ENCODE measurements at places on chromosomes 7 and 10. TPM values are rescaled to one million over a fixed set of nuclear protein-coding genes. Genes with fewer than 3 reads are reported as not detected.

Gene PDE6C
- polyA plus RNA-seq = 0.06 TPM

GRCh38 chr7:98456866-98457265 lies 56.0 kb upstream of the BAIAP2L1 start:
- no peak overlapping the region for H3K27ac ChIP-seq
- no peaks in the 10 kb centered on the region for H3K27me3 ChIP-seq
- H3K36me3 ChIP-seq = no peaks in the 10 kb centered on the region
- H3K4me3 ChIP-seq = no peak overlapping the region
- DNase-seq = no peak

Gene LOXL4
- polyA plus RNA-seq = 0.16 TPM

DNA sequence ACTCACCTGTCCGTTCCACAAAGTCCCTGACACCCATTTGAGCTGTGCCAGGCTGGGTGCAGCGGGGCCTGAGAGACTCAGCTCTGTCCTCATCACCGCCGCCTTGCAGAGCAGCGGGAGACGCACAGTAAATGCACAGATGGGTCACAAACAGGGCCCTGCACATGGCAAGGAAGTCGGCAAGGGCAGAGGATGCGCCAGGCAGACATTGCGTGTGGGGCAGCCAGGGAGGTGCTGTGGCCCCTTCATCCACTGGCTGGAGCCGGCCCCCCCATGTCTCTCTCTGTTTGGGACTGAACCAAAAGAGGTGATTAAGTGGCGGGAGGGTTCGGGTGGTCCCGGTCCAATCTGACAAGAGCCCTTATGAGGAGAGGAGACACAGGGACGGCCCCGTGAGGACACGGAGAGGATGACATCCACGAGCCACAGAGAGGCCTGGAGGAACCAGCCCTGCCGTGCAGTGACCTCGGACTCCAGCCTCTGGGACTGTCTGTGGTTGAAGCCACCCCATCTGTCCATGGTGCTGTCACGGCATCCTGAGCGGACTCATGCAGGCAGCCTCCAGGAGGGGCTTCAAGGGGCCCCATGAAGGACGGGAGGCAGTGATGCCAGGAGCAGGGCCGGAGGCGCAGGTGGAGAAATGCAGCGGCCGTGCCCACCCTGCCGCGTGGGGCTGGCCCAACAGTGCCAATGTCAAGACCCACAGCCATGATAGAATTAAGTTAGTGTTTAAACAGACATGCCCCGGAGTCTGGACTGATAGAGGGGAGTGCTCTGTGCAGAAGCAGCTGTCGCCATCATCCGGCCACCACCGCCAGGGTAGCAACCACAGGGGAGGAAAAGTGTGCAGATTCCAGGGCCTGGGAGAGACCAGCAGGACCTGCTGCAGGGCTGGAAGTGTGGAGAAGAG lies 28.4 kb upstream of the FOXL3 start:
- H3K4me1 ChIP-seq = no peaks in the 10 kb centered on the region
- H3K27me3 ChIP-seq = no peaks in the 10 kb centered on the region
- H3K4me3 ChIP-seq = no peak overlapping the region
- DNase-seq = no peak
- no peak overlapping the region for H3K27ac ChIP-seq
- H3K36me3 ChIP-seq = peaks cover 10% of the 10 kb centered on the region

GRCh38 chr10:101939008-101939648 lies 95.5 kb upstream of the KCNIP2 start:
- no peak overlapping the region for H3K4me3 ChIP-seq
- H3K27ac ChIP-seq = no peak overlapping the region
- no peak for DNase-seq
- H3K4me1 ChIP-seq = 0 out of 2 replicates have a peak, but pooled peaks cover 3% of the 10 kb centered on the region
- no peaks in the 10 kb centered on the region for H3K27me3 ChIP-seq

DNA sequence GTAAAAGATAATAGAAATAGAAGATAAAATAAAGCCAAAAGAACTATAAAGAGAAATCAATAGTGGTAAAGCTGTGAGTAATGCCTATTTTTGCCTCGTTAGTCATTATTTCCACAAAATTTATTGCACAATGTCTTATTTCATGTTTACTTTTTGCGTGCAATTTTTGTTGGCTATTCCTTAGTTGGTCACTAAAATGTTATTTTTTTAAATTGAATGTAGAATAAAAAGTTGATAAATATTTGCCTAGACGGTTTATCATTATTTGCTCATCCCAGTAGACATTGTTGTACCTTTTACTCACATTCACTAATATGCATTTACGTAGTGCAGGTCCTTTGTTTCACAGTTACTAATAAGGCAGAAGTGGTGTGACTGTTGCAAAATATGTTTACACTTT lies 227.8 kb upstream of the BMPER start:
- no peaks in the 10 kb centered on the region for H3K36me3 ChIP-seq
- H3K4me3 ChIP-seq = no peak overlapping the region
- H3K27ac ChIP-seq = no peak overlapping the region
- no peak for DNase-seq

Gene DKK1
- polyA plus RNA-seq = 0.45 TPM

Gene IRF5
- 0.37 TPM for polyA plus RNA-seq

DNA sequence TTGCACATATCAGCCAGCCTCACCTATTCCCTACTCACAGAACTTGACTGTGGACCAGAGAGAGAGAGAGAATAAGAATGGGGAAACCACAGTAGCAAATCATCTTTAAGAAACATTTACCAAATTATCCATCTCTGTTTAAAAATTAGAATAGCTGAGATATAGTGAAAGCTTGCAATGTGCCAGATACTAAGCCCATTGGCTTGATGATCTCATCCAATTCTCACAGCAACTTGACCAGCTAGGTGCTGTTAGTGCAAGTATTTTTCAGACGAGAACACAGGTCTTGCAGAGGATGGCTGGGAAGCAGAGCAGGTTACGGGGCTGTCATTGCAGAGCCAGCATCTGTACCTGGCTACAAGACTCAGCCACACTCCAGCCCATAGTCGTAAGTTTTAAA lies 50.9 kb downstream of the KLF6 start:
- no peak for DNase-seq
- no peaks in the 10 kb centered on the region for H3K36me3 ChIP-seq
- no peaks in the 10 kb centered on the region for H3K4me1 ChIP-seq
- H3K4me3 ChIP-seq = no peak overlapping the region
- no peak overlapping the region for H3K27ac ChIP-seq

DNA sequence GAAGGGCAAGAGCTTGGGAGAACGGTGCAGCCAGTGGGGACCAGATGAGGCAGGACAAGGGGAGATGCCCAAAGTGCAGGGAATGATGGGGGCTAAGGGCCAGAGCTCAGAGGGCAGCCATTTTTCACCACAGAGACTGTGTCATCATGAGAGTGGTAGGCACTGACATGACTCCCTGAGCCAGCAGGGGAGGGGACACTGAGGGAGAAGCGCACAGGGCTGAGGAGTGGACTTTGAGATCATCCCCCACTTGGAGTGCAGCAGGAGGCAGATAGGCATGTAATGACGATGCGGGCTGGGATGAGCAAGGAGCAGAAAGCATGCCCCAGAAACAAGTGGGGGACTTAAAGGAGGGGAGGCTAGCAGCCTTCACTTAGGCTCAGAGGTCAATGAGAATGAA lies 5.2 kb upstream of the SMKR1 start:
- peaks cover 4% of the 10 kb centered on the region for H3K4me1 ChIP-seq
- no peak overlapping the region for H3K27ac ChIP-seq
- no peak for DNase-seq
- no peak overlapping the region for H3K4me3 ChIP-seq
- H3K27me3 ChIP-seq = peaks cover 15% of the 10 kb centered on the region

Gene SRRM3
- 8.2 TPM for polyA plus RNA-seq

- H3K4me1 ChIP-seq = no peaks in the 10 kb centered on the region
- H3K4me3 ChIP-seq = no peak overlapping the region
- no peak for DNase-seq
- H3K36me3 ChIP-seq = no peaks in the 10 kb centered on the region
- H3K27ac ChIP-seq = no peak overlapping the region
Observed at GRCh38 chr7:127417346-127417745, 24.8 kb upstream of the ZNF800 start.

GRCh38 chr7:116583653-116584052 lies 58.8 kb downstream of the CAV1 start:
- no peaks in the 10 kb centered on the region for H3K36me3 ChIP-seq
- H3K4me3 ChIP-seq = no peak overlapping the region
- no peak overlapping the region for H3K27ac ChIP-seq
- no peaks in the 10 kb centered on the region for H3K27me3 ChIP-seq

Gene EPHB6
- 33.2 TPM for polyA plus RNA-seq

DNA sequence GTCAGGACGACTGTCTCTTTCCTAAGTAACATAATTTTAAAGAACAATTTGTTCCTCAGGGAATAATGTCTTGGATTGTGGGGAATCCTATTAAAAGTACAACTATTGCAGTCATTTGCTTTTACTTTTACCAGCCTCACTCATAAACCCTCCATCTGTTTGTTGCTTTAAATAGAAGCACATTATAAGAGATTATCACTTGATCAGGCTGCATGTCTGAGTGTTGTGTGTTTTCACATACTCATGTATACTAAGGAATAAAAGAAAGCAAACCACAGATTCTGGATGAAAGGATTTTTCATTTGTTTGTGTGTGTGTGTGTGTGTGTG lies 1077.8 kb downstream of the KCNMA1 start:
- H3K36me3 ChIP-seq = no peaks in the 10 kb centered on the region
- H3K4me3 ChIP-seq = no peak overlapping the region
- H3K27ac ChIP-seq = no peak overlapping the region
- DNase-seq = no peak
- H3K27me3 ChIP-seq = no peaks in the 10 kb centered on the region
- no peaks in the 10 kb centered on the region for H3K4me1 ChIP-seq

DNA sequence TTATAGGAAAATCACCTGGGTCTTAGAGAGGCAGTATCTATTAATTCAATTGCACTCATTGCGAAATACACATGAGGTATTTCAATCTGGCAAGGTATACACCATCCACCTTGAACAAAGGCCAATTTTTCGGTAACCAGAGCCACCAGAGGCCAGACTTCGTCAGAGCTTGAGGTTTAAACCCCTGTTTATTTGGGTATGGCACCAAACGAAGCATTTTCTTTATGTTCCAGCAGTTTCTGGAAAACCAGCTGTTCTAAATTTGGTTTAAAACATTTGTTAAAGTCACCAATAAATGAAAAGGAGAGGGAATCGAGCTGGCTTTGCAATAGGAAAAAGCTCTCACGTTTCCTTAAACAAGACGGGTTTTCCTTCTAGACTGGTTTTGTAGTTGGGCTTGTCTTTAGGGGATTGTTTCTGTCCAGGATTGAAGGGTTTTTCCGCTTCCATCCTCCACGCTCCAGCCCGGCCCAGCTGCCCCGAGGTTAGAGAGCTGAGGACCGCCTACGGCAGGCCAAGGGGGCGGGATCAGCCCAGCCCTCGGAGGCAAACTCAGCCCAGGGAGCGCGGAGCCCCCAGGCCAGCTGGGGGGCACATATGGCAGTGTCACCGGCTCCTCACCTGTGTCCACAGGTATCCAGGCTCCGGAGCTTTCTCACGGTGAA lies 539.4 kb upstream of the MGMT start:
- no peaks in the 10 kb centered on the region for H3K36me3 ChIP-seq
- H3K27ac ChIP-seq = no peak overlapping the region
- DNase-seq = no peak
- no peak overlapping the region for H3K4me3 ChIP-seq
- no peaks in the 10 kb centered on the region for H3K27me3 ChIP-seq
- no peaks in the 10 kb centered on the region for H3K4me1 ChIP-seq

Gene GPR141
- polyA plus RNA-seq = not detected

Gene CLRN3
- not detected for polyA plus RNA-seq

GRCh38 chr7:65955718-65956117 lies 26.3 kb downstream of the GUSB start:
- no peak overlapping the region for H3K4me3 ChIP-seq
- DNase-seq = no peak
- H3K27ac ChIP-seq = no peak overlapping the region
- H3K27me3 ChIP-seq = no peaks in the 10 kb centered on the region

- H3K4me1 ChIP-seq = peaks cover 33% of the 10 kb centered on the region
- DNase-seq = no peak
- H3K27ac ChIP-seq = no peak overlapping the region
- peaks cover 5% of the 10 kb centered on the region for H3K27me3 ChIP-seq
- no peaks in the 10 kb centered on the region for H3K36me3 ChIP-seq
- peak overlapping the region; percentile 16 for H3K4me3 ChIP-seq
Observed at GRCh38 chr10:75611172-75611992, 180.0 kb downstream of the LRMDA start.

- H3K4me1 ChIP-seq = no peaks in the 10 kb centered on the region
- no peak overlapping the region for H3K4me3 ChIP-seq
- H3K27ac ChIP-seq = no peak overlapping the region
- no peaks in the 10 kb centered on the region for H3K27me3 ChIP-seq
Observed at GRCh38 chr7:158774952-158775351, 54.4 kb downstream of the ESYT2 start.

DNA sequence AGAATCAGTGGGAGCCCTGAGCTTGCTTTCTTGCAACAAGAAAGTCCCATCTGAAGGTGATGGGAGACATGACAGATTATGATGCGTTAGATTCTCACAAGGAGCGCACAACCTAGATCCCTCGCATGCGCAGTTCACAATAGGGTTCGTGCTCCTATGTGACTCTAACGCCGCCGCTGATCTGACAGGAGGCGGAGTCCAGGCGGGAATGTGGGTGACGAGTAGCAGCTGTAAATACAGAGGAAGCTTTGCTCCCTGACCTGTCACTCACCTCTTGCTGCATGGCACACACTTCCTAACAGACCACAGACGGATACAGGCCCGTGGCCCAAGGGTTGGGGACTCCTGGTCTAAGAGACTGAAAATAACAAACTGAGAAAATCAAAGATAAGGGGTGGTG lies 1163.4 kb upstream of the AUTS2 start:
- 0 out of 2 replicates have a peak, but pooled peaks cover 4% of the 10 kb centered on the region for H3K36me3 ChIP-seq
- no peaks in the 10 kb centered on the region for H3K4me1 ChIP-seq
- DNase-seq = no peak
- no peaks in the 10 kb centered on the region for H3K27me3 ChIP-seq

Gene ANKRD7
- 0.61 TPM for polyA plus RNA-seq

GRCh38 chr10:87593702-87594101 lies 66.0 kb upstream of the PAPSS2 start:
- H3K36me3 ChIP-seq = no peaks in the 10 kb centered on the region
- no peak for DNase-seq
- no peaks in the 10 kb centered on the region for H3K4me1 ChIP-seq
- H3K27ac ChIP-seq = no peak overlapping the region
- H3K27me3 ChIP-seq = no peaks in the 10 kb centered on the region

DNA sequence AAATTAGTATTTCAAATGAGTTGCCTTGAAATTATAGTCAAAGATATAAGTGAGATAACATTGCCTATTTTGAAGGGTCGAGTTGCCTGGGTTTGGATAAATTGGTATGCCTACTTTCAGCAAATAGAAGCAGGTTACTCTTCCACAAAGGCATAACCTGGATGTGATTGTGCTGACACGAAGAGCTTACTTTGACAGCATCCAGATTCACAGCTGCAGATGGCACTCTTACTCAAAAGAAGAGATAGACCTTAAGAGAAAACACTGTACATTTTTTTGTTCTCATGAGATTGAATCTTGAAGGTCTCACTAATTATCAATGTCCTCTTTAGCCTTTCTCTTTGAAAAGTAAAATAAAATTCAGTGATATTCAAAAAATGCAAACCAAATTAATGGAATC lies 1338.7 kb downstream of the REEP3 start:
- H3K4me3 ChIP-seq = no peak overlapping the region
- no peak for DNase-seq

GRCh38 chr7:96361116-96361857 lies 39.4 kb upstream of the SLC25A13 start:
- no peak overlapping the region for H3K27ac ChIP-seq
- no peak for DNase-seq
- H3K36me3 ChIP-seq = no peaks in the 10 kb centered on the region
- no peak overlapping the region for H3K4me3 ChIP-seq

Gene RADIL
- 4.8 TPM for polyA plus RNA-seq
